Lung (tissue), 17 donors: ENCODE measurements at places on chromosomes 2 and 18. TPM values are rescaled to one million over a fixed set of nuclear protein-coding genes. Genes with fewer than 3 reads are reported as not detected.
A peak's percentile ranks its signal among the peaks of the same experiment; 100 is the strongest.

GRCh38 chr2:12087175-12087574, 340.7 kb downstream of the LPIN1 start:
- no peaks in the 10 kb centered on the region for H3K4me1 ChIP-seq
- no peaks in the 10 kb centered on the region for H3K36me3 ChIP-seq
- H3K27me3 ChIP-seq = no peaks in the 10 kb centered on the region
- DNase-seq = no peak
- H3K27ac ChIP-seq = no peak overlapping the region

- no peak for DNase-seq
- H3K36me3 ChIP-seq = no peaks in the 10 kb centered on the region
- H3K4me3 ChIP-seq = no peak overlapping the region
- no peaks in the 10 kb centered on the region for H3K27me3 ChIP-seq
- no peaks in the 10 kb centered on the region for H3K4me1 ChIP-seq
- H3K27ac ChIP-seq = no peak overlapping the region
Observed at GRCh38 chr18:3511980-3512379, 62.0 kb downstream of the TGIF1 start.

DNA sequence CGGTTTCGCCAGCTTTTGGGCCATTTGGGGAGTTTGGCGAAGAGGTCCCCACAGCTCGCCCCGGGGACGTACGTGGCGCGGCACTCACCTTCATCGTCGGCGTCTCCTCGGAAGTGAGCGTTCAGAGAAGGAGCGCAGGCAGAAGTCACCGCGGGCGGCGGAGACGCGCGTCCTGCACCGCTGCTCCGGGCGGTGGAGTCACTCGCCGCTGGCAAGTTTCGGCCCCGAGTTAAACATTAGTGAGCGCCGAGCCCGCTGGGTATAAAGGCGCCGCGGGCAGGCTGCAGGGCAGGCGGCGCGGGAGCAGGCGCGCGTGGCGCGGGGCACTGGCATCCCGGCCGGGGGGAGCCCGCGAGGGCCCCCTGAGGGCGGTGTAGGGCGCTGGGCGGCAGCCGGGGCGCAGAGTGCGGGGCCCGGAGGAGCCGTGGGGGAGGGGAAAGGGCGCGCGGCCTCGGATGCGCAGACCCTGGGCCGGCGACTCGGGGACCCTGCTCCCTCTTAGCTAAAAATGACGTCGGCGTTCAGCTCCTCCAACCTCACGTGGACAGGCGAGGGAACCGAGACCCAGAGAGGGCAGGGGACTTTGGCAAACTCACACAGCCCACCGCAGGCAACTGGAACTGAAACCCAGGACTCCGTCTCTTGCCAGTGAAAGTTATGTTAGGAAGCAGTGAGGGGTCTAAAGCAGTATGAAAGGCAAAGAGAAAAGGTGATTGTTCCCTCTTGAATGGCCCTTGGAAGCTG, at the start of gene DPP4:
TSS of gene DPP4 (minus strand) at position 328 of the 744 bp plus-strand sequence. CDS start at position 94, 234 bp downstream.
- no peaks in the 10 kb centered on the region for H3K36me3 ChIP-seq
- peak within 1 kb of the TSS; percentile 55 for H3K27ac ChIP-seq
- H3K27me3 ChIP-seq = peaks cover 2% of the 10 kb centered on the region
- DNase-seq = peak; percentile 47
- H3K4me1 ChIP-seq = peaks cover 10% of the 10 kb centered on the region

SERPINB13 gene
- 0.20 TPM for total RNA-seq

CCL20 gene
- total RNA-seq = 46.8 TPM
